ENCODE measurements at places on chromosomes 2 and 18.

- DNase-seq: no peak
Observed at GRCh38 chr2:199303728-199304177, 154.0 kb downstream of the SATB2 start.

DNA sequence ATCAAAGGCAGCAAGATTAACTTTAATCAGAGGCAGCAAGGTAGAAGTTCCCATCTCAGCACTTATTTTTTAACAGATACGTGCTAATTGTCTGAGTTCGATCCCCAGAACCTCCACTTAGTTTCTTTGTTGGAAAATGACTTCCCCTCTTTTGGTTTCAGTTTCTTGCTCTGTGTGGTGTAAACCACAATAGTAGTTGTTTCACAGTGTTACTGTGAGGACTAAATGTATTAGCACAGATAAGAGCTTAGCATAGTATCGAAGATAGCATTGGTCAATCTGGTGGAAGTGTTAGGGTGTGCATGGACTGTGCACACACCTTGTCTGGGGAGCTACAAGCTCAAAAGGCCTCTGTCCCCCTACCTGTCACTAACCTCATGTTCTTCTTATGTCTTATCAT, 988.3 kb upstream of the GYPC start:
- DNase-seq: no peak

GRCh38 chr18:71036783-71037182, 747.9 kb downstream of the SOCS6 start:
- no peak for DNase-seq

GRCh38 chr2:109337221-109337620, 208.2 kb downstream of the SH3RF3 start:
- DNase-seq: no peak

GRCh38 chr2:193776988-193777387, 1582.3 kb upstream of the TMEFF2 start:
- no peak for DNase-seq

DNA sequence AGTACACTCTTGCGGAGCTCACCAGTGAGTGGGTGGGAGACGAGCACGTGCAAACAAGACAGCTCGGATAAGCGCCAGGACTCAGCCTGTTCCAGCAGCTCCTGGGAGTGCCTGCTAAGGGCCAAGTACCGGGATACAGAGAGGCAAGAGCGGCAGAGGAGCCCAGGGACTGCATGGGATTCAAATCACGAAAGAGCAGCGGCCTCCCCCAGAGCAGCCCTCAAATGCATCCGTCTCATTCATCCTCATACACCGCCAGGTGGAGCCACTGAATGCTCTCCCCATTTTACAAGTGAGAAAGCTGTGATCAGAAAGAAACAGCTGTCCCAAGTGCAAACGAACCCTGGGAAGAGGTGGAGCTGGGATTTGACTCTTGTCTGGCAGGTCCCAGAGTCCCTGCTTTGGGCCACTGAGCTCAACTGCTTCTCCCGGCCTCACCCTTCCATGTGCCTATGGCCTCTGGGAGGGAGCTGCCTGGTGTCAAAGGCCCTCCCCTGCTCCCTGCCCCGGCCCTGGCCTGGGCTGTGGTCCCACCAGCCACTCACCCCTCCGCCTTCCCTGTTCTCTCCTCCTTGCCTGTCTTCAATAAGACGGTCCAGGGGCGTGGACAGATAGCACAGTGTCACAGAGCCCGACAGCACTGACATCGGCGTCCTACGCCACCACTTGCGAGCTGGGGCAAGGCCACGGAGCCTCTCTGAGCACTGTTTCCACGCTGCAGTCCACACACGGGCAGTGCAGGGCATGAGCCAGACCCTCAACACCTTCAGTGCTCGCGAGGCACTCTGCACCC, 72.8 kb upstream of the TAF1B start:
- peak; percentile 42 for DNase-seq

DNA sequence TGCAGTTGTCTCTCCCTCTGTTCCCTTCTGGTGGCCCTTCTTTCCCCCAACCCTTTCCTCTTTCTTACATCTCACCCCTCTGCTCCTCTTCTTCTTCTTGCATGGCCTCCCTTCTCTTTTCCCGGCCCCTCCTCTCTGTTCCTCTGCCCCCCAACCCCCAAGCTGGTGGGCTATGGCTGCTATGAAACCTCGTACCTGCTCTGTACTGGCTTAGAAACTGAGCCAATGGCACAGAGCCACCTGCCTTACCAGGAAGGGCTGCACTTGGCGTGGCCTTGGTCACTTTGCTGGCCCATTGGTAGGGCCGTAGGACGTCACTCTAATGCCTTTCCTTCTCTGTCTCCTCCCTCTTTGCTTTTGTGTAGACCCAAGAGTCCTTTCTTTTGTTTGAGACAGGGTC, 78.9 kb downstream of the LRRFIP1 start:
- DNase-seq: no peak

- no peak for DNase-seq
Observed at GRCh38 chr2:128306931-128307460, 11.7 kb downstream of the HS6ST1 start.

DNA sequence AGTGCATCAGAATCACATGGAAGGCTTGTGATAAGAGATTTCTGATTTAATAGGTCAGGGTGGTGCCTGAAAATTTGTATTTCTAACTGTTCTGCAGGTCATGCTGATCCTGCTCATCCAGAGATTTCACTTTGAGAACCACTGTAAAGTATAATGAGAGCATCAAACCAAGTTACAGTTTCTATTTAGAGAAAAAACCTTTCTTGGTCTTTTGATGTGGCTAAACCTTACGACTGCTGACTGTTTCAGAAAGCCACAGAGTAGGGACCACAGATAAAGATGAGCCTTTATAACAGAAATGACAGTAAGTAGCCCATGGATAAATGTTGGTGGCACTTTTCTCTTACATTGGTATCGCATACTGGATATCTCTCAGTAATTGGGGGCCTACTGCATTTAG, 109.4 kb upstream of the FANCL start:
- DNase-seq: no peak

GRCh38 chr2:161078211-161078539, 82.1 kb upstream of the TANK start:
- no peak for DNase-seq

- no peak for DNase-seq
Observed at GRCh38 chr18:8117006-8117371, 492.2 kb upstream of the RAB12 start.

- DNase-seq: no peak
Observed at GRCh38 chr18:55864281-55864680, 276.3 kb upstream of the TCF4 start.

GRCh38 chr2:237927135-237927534, 39.7 kb upstream of the UBE2F start:
- no peak for DNase-seq

GRCh38 chr18:49585781-49586663, 24.2 kb downstream of the LIPG start:
- DNase-seq: no peak

DNA sequence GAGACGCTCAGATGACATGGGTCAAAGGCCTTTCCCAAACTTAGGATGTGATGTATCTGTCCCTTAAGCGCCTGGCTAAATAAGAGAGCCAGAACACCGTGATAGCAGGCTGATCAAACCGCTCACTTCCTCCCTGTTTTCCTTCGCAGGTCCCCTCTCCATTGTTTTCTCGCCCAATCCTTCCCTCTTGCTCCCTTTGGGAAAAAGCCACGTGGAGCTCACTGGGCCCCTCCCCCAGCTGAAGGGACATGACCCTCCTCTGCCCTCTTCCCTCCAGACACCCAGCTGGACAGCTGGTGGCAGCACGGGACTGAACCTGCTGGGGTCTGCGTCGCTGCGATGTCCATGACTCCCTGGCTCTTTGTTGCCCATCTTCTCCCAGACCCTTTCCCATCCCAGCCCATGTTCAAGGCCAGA, 201.7 kb downstream of the TNS1 start:
- DNase-seq: no peak

- no peak for DNase-seq
Observed at GRCh38 chr2:58634653-58635370, 393.7 kb upstream of the FANCL start.

DNA sequence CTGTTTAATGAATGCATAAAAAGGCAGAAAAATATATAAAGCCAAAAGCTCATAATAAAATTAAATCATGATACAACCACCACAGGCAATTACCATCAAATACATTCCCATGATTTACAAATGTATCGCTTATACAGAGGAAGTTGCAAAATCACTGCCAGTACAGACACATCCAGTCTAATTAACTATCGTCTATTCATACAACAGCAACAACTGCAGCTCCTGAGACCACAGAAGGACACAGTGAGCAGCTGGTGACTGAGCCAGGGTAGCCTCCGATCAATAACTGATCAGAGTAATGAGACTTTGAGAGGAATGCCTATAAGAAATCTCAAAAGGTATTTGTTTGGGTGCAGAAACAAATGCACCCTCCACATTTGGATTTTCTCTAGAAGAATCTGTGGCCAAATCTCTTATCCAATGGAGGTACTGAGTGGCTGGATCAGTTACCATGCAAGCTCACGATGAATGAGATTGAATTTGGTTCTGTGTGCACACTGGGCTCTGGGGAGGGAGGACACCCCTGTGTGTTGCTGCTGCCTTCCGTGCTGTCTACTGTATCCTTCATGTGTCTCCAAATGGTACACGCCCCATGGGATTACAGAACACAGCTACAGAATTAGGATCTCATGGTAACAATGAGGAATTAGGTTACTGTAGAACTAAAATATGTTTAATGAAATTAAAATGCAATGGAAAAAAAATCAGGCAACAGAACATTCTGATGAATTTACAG, 119.6 kb downstream of the MBP start:
- DNase-seq: no peak

DNA sequence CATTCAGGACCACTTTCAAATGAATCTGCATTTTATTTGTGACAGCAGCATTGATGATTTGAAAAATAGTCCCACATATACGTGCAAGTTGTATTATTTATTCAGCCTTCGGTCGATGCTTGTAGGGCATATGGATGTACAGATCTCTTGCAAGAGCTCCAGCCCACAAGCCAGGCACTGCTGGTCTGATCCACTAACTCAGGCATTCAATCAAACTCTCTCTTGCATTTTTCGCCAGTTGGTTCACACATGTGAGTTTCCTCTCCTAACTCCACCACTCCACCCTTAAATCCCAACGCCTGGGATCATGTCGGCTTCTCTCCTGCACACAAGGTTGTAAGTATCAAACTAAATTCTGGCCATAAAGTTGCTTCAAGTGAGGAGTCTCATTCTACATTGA, 318.7 kb downstream of the CYP26B1 start:
- no peak for DNase-seq

- no peak for DNase-seq
Observed at GRCh38 chr2:112942654-112943002, 31.7 kb downstream of the IL37 start.

DNA sequence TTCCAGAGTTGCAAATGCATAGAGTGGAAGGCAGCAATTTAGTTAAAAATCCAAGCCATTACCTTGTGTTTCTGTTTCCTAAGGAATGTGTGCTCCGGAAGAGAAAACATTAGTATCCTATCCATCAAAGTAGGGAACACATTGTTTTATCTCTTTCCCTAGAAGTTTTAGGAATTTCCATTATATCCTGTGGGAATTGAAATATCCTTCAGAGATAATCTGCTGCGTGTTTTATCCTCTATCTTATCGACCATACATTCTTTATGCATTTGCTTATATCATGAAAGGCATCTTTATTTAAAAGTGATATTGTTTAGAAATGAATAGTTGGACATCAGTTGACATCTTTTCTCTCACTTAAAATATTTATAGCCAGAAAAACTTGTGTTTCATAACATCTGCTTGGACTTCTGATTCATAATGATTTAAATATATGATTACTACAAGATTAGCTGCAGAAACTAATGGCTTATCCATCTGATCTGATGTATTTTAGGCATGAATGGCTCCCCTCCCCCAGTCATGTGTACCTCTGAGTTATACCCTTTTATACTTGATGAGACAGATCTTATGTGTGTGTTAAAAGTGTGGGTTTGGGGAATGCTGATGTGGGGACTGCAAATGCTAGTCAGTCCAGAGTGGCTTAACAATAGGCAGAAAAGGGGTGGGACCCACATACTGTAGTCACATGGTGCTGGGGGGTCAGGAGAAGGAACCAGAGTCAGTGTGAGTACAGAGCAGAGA, 136.2 kb upstream of the ARHGAP28 start:
- no peak for DNase-seq

DNA sequence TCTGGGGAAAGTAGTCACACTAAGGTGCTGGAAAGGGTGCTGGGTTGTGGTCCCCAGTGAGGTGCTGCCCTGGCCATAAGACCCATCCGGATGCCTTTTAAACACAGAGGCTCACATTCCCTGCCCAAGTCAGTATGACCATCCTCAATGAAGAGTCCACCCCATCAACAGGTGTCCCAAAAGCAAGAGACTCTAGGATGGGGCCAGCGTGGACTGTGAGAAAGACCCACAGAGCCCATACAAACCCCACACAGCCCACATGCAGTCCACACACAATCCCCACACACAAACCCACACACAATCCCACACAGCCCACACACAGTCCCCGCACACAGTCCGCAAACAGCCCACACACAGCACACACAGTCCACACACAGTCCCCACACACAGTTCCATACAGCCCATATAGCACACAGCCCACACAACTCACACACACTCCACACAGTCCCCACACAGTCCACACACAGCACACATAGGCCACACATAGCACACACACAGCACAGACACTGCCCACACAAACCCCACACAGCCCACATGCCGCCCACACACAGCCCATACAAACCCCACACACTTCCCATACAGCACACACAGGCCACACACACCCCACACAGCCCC, 241.4 kb upstream of the SALL3 start:
- DNase-seq: no peak

GRCh38 chr2:198073253-198073652, 268.9 kb downstream of the PLCL1 start:
- no peak for DNase-seq

- no peak for DNase-seq
Observed at GRCh38 chr2:119864318-119864717, 104.6 kb downstream of the PTPN4 start.

- no peak for DNase-seq
Observed at GRCh38 chr2:240429872-240430491, 5.5 kb upstream of the GPC1 start.

- DNase-seq: no peak
Observed at GRCh38 chr2:180115675-180116074, 108.6 kb upstream of the CWC22 start.
